ENCODE measurements at places on chromosomes 5 and 9. TPM values are rescaled to one million over a fixed set of nuclear protein-coding genes. Genes with fewer than 3 reads are reported as not detected.

ZNF608 gene
- 14.4 TPM for polyA plus RNA-seq

ANKRD33B gene
- 0.22 TPM for polyA plus RNA-seq

CENPK gene
- polyA plus RNA-seq, result 0.32 TPM

SHROOM1 gene
- polyA plus RNA-seq, result 1.3 TPM

PCDHGA9 gene
- polyA plus RNA-seq, result 1.3 TPM

SPAG8 gene
- polyA plus RNA-seq, result 9.2 TPM

HARS2 gene
- polyA plus RNA-seq, result 31.0 TPM

DPP7 gene
- 1,109 TPM for polyA plus RNA-seq

LHX3 gene
- polyA plus RNA-seq, result not detected

SHLD3 gene
- 5.5 TPM for polyA plus RNA-seq

IFNK gene
- polyA plus RNA-seq, result not detected

TMEM245 gene
- polyA plus RNA-seq, result 79.5 TPM

ZFP2 gene
- 2.2 TPM for polyA plus RNA-seq

C7 gene
- 442 TPM for polyA plus RNA-seq

EXOSC3 gene
- polyA plus RNA-seq, result 51.0 TPM

MCC gene
- 4.2 TPM for polyA plus RNA-seq

ZNF618 gene
- 5.5 TPM for polyA plus RNA-seq

RNF208 gene
- 90.5 TPM for polyA plus RNA-seq

TAS2R1 gene
- not detected for polyA plus RNA-seq

NFIB gene
- polyA plus RNA-seq, result 13.7 TPM

INSL4 gene
- polyA plus RNA-seq, result not detected

TNIP1 gene
- polyA plus RNA-seq, result 42.2 TPM

ARSI gene
- not detected for polyA plus RNA-seq

STPG3 gene
- not detected for polyA plus RNA-seq

CDC20B gene
- polyA plus RNA-seq, result not detected

PRRC1 gene
- 25.6 TPM for polyA plus RNA-seq

DOCK2 gene
- 3.3 TPM for polyA plus RNA-seq

CCNO gene
- not detected for polyA plus RNA-seq

RPL37 gene
- 1,451 TPM for polyA plus RNA-seq

TAF11L5 gene
- not detected for polyA plus RNA-seq

SLC25A48 gene
- not detected for polyA plus RNA-seq

PDE6A gene
- 0.81 TPM for polyA plus RNA-seq

PRDM9 gene
- not detected for polyA plus RNA-seq

PCA3 gene
- not detected for polyA plus RNA-seq

IFNA2 gene
- polyA plus RNA-seq, result not detected
